Inflammatory macrophage treated with lipopolysaccharide for 4 hours (primary cell): ENCODE measurements at places on chromosomes 7 and 10.

DNA sequence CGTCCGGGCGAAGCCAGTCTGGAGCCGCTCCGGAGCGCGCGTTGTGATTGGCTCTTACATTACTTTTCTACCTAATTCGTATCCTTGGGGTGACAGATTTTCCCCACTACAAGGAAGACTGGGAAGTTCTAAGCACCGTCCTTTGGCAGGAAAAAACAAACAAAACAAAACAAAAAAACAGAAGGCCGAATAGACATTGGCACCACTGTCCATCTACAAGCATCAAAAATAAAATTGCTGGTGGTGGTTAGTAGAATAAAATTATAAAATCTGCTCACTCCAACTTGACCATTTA is 651 bp upstream of the SKAP2 start:
- DNase-seq, result no peak

- DNase-seq, result no peak
Measured at GRCh38 chr7:5507013-5507412, 83.4 kb upstream of the TNRC18 start.

GRCh38 chr10:84038035-84038434 is 101.3 kb upstream of the GHITM start:
- DNase-seq, result no peak

DNA sequence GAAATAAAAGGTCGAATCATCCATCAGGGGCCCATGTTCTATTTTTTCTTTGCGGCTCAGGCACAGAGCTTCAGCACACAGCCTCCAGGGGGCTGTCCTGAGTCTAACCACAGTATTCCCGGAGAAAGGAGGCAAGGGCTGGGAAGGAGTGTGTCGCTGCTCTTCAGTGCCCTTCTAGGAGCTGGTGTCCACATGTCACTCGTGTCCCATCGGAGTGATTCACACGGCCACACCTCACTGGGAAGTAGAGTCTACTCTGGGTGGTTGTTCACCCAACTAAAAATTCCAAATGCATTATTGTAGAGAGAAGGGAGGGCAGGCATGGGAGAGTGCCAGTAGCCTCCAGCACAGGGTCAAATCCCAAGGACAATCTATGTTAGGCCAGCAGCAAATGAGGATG is 114.8 kb upstream of the LANCL2 start:
- no peak for DNase-seq
